ENCODE measurements at places on chromosomes 1 and 21.

DNA sequence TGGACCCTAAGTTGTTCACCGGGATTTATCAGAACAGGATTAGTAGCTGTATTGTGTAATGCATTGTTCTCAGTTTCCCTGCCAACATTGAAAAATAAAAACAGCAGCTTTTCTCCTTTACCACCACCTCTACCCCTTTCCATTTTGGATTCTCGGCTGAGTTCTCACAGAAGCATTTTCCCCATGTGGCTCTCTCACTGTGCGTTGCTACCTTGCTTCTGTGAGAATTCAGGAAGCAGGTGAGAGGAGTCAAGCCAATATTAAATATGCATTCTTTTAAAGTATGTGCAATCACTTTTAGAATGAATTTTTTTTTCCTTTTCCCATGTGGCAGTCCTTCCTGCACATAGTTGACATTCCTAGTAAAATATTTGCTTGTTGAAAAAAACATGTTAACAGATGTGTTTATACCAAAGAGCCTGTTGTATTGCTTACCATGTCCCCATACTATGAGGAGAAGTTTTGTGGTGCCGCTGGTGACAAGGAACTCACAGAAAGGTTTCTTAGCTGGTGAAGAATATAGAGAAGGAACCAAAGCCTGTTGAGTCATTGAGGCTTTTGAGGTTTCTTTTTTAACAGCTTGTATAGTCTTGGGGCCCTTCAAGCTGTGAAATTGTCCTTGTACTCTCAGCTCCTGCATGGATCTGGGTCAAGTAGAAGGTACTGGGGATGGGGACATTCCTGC is 3.9 kb upstream of the OLFML3 start:
- DNase-seq: no peak

GRCh38 chr1:28853093-28853742 is 41.2 kb downstream of the OPRD1 start:
- DNase-seq: no peak

DNA sequence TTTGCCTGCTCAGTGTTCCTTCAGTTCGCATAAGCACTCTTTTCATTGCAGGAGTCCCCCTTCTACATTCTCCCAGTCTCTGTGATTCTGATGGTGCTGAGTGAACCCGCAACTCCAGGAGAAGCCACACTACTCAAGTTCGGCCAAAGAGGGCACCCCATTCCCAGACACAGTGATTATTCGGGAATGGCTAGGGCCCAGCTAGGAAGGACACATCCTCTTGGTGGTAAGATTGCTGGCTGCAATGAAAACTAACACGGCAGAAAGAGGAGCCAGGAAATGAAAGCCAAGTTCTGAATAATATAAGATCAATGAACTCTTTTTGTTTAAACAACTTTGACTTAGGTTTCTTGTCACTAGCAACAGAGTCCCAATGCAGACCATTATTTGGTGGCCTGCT is 14.9 kb downstream of the CREG1 start:
- no peak for DNase-seq

DNA sequence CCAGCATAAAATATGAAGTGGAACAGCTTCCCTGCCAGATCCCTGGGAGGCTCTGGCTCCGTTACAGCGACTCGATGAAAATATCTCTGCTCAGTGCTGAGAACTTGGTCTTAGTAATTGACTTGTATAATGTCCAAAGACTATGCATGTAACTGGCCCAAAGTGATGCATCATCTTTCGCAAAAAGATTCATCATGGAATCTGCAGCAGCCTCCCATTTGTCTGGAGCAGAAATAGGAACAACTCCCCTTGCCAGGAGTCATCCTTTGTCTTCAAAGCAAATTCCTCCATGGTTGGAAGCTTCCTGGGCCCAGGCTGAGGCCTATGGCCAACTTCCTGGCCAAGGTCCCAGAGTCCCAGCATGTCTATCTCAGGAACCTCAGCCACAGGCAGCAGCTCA is 16.9 kb upstream of the SLC6A17 start:
- DNase-seq: no peak

DNA sequence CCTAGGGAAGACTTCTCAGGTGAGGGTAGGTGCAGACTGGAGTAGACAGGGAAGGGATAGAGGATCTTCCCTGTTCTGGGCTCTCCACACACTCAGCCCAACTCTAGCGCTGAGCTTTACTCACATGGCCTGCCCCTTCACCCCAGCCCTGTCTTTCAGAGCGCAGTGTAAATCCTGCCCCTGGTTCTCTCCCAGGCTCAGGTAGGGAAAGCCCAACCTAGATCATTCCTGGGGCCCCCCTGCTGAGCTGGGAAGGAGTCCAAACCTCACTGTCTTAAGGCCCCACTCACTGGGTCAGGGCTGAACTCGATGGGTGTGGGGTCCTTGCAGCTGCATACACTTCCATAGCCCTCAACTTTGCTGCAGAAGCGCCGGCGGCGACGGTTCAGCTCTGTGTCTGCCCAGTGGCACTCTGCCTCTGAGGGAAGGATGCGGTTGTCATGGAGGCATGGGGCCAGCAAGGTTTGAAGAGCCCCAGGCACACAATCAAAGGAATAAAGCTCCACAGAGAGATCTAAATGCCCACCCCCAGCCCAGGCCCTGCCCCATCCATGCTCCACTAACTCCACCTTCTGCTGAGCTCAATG is 4.2 kb downstream of the POMGNT1 start:
- DNase-seq: no peak

DNA sequence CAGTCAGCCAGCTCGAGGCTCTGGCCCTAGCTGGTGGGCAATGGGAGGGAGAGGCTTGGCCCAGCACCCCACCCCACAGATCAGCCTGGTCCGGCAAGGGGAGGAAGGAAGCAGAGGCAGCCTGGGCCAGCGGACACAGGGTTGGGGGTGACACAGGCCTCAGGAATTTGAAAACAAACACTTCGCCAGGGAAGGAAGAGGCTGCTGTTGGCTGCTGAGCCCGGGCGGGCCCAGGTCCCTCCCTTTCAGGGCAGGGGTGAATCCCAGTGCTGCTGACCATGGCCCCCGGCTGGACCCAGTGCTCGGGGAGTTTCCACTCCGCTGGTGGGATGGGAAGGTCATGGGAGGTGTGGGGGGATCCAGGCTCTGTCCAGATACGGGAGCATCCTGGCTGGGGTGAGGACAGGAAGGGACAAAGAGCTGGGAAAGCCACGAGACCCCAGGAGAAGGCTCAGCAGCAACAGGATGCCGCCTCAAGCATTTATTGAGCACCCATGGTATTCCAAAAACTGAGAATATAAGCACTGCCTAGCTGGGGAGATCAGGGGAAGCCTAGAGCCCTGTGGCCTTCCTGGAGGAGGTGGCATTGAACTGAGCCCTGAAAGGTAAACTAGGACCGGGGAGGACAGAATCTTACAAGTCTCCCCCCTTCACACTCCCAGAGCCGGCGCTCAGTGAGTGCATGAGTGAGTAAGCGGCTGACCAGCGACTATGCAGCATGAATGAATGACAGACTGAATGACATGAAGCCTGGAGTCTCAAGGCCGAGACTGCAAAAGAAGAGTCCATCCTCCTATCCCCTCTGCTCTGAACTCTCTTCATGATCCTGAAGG is 26.2 kb upstream of the EPHA2 start:
- no peak for DNase-seq
